ENCODE measurements at places on chromosomes 12 and 14. TPM values are rescaled to one million over a fixed set of nuclear protein-coding genes. Genes with fewer than 3 reads are reported as not detected.

- DNase-seq: no peak
Observed at GRCh38 chr12:92136965-92137721, 8.5 kb downstream of the BTG1 start.

The NAV3 gene
- total RNA-seq: 3.0 TPM

GRCh38 chr14:75298187-75298965, 19.7 kb downstream of the FOS start:
- DNase-seq: no peak

The AEBP2 gene
- 82.8 TPM for total RNA-seq

DNA sequence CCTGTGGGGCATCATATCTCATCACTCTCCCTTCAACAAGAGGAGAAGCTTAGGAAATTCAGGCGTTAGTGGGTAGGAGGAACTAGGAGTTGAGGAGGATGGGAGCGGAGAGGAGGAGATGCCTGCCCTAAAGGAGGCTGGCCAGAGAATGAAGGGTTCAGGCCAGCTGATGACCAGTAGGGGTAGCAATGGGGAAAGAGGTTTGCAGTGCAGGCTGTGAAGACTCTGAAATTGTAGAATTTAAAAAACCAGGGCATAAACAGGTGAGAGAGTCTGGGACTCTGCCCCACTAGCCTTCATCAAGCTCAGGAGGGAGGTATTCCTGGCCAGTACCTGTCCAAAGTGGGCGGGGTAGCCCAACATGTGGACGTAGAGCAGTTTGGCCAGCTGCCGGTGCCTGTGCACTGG, 809 bp downstream of the AP1G2 start:
- DNase-seq: no peak

The GPR162 gene
- 4.6 TPM for total RNA-seq

DNA sequence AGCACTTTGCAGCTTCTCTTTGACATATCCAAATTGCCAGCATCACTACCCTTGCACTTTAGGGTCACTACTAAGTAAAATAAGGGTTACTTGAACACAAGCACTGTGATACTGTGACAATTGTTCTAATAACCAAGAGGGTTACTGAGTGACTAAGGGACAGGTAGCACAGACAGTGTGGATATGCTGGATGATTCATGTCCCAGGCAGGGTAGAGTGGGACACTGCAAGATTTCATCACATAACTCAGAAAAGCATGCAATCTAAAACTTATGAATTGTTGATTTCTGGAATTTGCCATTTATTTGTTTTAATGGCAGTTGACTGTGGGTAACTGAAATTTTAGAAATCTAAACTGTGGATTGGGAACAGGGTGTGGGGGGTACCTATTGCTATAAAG, 218.8 kb downstream of the KITLG start:
- DNase-seq: no peak

GRCh38 chr12:10635306-10635705, 21.9 kb upstream of the MAGOHB start:
- no peak for DNase-seq

DNA sequence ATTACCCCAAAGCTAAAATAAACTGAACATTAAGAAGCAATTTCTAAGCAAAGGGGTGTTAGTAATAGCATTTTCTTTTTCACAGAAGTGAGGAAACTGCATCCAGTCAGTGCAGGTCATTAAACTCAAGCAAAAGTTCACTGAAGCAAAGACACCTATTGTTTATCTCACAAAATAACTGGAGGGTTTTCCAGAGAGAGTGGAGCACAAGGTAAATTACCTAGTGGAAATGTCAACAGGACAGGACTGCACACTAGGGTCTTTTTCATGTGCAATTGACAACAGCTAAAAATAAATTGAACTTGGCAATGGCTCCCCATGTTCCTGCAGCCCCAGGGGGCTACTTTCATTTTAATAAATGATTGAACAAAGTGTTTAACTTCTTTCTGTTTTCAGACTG, 742.0 kb downstream of the GALC start:
- DNase-seq: no peak

- DNase-seq: no peak
Observed at GRCh38 chr12:95169368-95169767, 47.9 kb downstream of the FGD6 start.

DNA sequence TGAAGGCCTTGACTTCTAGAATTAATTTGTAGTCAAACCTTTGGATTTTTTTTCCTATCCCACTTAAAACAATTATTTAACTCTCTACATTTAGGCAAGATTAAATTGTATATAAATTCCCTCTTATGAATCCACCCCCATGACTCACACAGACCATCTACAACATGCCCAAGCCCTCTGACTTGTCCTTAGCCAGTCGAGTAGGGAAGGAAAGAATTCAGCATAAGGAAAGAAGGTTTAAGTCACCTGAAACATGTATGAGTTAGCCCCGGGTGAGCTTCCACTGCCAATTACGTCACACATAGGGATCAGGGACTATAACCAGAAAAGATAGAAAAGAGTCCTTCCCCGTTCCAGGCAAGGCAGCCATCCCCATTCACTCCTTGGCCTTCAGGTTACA, 14.9 kb upstream of the RESF1 start:
- no peak for DNase-seq

GRCh38 chr14:51525739-51526138, 126.0 kb upstream of the FRMD6 start:
- no peak for DNase-seq

GRCh38 chr14:94926176-94926575, 156.3 kb upstream of the GSC start:
- no peak for DNase-seq

DNA sequence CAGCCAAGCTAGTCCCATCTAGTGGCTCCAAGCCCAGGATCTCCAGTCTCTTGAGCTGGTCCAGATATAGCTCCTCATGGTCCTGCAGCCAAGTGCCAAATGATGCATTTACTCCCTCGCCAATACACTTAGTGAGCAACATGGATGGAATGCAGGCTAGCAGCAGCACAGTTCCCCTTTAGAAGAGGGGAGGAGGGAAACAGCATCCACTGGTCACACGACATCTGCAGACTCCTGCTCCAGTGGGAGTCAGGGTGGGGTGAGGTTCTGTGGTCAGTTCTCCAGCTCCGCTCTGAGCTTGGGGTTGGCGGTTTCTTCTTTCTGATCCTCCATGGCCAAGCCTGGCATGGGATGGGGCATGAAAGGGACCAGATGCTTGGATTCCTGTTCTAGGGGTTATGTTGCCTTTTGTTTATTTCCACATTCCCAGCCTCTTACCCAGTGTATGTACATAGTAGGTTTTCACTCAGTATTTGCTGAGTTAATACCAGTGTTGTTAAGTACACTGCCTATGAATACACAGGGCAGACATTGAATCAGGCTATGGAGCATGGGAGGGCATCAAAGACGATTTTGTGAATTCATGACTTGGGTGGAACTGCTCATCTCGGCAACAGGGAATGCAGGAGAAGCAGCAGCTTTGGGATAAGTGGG, 57.3 kb downstream of the GALNT16 start:
- DNase-seq: no peak

GRCh38 chr14:98711453-98711852, 560.5 kb downstream of the BCL11B start:
- no peak for DNase-seq

DNA sequence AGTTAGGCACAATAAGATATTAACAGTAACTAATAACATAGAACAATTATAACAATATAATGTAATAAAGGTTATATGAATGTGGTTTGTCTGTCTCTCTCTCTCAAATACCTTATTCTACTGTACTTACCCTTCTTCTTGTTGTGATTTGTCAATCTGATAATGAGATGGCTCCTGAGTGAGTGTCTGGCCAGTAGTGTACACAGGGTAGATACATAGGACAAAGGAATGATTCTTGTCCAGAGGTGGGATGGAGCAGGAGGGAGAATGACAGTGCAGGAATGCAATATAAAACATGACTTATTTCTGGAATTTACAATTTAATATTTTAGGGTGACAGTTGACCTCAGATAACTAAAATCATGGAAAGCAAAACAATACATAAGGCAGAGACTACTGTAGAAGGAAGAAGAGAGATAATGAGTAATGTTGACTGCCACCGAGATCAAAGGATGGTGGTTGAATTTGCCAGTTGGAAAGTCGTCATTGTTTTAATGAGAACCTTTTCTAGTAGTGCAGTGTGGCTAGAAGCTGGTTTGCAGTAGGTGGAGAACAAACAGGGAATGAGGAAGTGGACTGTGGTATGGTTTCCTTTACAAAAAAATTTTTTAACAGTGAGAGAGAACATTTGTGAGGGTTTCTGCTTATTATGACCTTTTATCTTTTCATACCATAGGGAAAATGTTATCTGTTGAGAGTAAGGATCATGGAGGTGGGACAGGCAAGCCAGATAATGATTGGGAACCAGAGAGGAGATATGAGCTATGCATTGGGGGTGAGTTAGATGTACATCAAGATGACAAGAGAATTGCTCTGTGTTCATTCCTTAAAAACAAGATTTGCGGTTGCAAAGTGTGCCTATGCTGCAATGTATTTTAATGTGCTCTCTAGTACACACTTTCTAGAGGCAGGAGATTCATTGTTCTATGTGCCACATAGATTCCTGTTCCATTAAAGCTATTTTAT, 458.3 kb downstream of the BTG1 start:
- DNase-seq: no peak

The MYF6 gene
- not detected for total RNA-seq
